ENCODE measurements at places on chromosomes 4 and X.
A peak's percentile ranks its signal among the peaks of the same experiment; 100 is the strongest.

- DNase-seq: no peak
Observed at GRCh38 chrX:15430584-15430983, 46.4 kb upstream of the VEGFD start.

DNA sequence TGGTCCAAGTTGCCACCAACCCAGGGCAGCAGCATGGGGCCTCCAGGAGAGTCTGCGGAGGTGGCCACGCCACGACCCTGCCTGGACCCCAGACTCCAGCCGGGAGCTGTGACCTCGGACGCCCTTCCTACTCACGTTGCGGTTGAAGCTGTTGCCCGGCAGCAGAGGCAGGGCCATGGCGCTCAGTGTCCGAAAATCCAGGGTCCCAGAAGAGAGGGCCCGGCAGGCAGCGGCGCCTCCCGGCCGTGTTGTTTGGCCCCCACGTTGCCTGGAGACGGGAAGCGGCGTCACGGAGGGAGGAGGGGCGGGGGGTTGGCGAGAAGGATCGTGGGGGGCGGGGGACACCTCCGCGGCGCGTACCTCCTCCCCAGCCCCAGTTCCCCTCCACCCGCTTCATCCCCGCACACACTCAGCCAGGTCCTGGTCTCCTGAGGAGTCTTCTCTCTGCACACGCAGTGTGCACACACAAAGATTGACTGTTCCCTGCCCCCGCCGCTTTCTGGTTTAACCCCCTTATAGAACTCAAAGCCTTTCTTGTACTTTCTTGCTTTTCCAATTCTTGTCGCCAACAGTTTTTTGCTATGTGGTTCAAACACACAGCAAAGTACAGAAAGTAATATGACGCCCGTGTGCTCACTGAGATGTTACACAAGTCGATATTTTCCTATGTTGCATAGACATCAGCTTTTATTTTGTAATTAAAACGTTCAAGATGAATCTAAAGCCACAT, at the start of gene EFHC2:
TSS of gene EFHC2 (minus strand) at position 261 of the 730 bp plus-strand sequence. CDS start at position 177, 84 bp downstream.
- DNase-seq: peak; percentile 35

GRCh38 chrX:115622534-115622933, 61.6 kb downstream of the PLS3 start:
- DNase-seq: no peak

- no peak for DNase-seq
Observed at GRCh38 chrX:129145840-129146272, 377.4 kb downstream of the SMARCA1 start.

GRCh38 chr4:182567119-182567518, 323.9 kb downstream of the TENM3 start:
- no peak for DNase-seq

DNA sequence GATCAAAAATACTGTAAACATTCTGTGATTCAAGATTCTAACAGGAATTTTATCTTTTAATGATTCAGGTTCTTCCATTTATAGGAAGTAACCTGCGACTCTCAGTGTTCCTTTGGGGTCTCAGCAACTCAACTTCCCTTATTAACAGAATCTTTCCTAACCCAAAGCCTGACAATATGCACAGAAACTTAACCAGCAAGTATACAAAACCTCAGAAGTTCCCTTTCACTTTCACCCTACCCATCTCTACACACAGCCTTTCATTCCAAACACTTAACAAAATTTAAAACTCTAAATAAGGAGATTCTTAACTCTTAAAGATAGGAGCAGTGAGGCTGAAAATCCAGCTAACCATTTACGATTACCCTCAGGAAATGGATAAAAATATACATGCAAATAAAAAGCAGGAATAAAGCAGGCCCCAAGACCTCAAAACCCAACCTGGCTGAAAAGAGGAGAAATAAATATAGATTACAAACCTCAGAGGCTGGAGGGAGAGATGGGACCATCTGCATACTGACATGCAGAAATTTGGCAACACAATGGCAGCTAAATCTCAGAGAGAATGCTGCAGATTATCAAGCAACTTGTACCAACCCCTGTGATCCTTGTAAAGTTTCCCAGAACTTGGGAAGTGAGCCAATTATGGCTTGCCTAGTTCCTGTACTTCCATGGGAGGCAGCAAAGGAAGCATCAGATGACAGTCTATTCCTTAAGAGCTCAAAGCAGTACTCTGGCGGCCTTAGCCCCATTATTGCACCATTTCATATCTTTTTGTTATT, 101.0 kb downstream of the ATP11C start:
- DNase-seq: no peak

GRCh38 chr4:3241898-3242524, 6.9 kb upstream of the MSANTD1 start:
- DNase-seq: no peak

All from memory B cell (primary cell).